Epithelial cell of alveolus of lung (primary cell): ENCODE measurements at places on chromosomes 13 and 19. TPM values are rescaled to one million over a fixed set of nuclear protein-coding genes. Genes with fewer than 3 reads are reported as not detected.

Gene FGF22
- not detected in 2 replicates for total RNA-seq

Gene APOC1
- 10.3 and 57.2 TPM in 2 replicates for total RNA-seq

Gene MADCAM1
- total RNA-seq: not detected in 2 replicates

Gene GARIN5A
- total RNA-seq: 0.24 and 0.52 TPM in 2 replicates

Gene RNF17
- total RNA-seq: not detected in 2 replicates

Gene VSTM1
- total RNA-seq: not detected in 2 replicates

Gene HAUS5
- 6.6 and 10.5 TPM in 2 replicates for total RNA-seq

Gene FAM216B
- total RNA-seq: 0.16 TPM in 1 of 2 replicates, not detected in the other

Gene DOCK9
- 5.7 and 15.5 TPM in 2 replicates for total RNA-seq

Gene PNMA8C
- under 0.01 TPM in 1 of 2 replicates, not detected in the other for total RNA-seq

Gene TRIM28
- total RNA-seq: 357 and 476 TPM in 2 replicates

Gene TBC1D4
- 6.3 and 12.2 TPM in 2 replicates for total RNA-seq

Gene TPTE2
- total RNA-seq: not detected in 2 replicates

Gene NLRP5
- total RNA-seq: not detected in 2 replicates

Gene SIX5
- 14.9 and 22.0 TPM in 2 replicates for total RNA-seq

Gene SBK3
- 0.13 and 0.40 TPM in 2 replicates for total RNA-seq

Gene LHB
- 0.52 and 1.2 TPM in 2 replicates for total RNA-seq

Gene TPRX2
- not detected in 2 replicates for total RNA-seq
